CD8-positive, alpha-beta memory T cell (primary cell): ENCODE measurements at places on chromosomes 5 and 9. TPM values are rescaled to one million over a fixed set of nuclear protein-coding genes. Genes with fewer than 3 reads are reported as not detected.

GRCh38 chr5:102794677-102795331, 39.7 kb downstream of the PAM start:
- no peak for DNase-seq

Gene GZMA
- 13.3 TPM for total RNA-seq

Gene MLANA
- total RNA-seq = not detected

Gene PKN3
- 7.9 TPM for total RNA-seq

DNA sequence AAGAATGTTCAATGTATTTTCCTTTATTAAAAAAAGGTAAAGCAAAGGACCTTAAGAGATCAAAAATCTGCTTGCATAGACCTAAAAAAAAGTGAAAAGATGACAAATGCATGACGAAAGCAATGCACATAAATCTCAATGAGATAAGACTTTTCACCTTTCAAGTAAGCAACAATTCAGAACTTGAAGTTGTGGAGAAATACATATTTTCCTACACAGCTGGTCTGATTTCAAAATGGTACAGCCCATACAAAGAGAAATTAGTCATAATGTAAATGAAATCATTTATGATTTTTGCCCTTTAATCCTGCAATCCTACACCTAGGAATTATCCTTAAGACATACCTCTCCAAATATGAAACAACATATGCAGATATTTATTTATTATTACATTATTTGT, 568.0 kb downstream of the ANXA1 start:
- no peak for DNase-seq

DNA sequence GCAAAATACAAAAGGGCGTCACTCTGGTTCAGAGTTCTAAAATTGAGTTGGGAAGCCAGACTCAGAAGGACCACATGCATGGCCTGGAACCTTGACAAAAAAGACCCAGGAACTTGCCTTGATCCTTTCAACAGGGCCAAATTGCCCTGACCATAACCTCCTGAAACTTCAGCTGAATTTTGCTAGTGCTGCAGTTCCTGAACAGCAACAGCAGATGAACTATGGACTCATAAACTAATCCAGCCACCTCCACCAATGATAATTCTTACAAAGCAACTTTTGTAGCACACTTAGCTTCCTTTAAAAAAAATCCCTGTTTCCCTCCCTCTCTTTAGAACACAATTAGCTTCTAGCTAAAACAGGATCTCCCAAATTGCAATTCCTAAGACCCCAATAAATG, 155.9 kb downstream of the MAT2B start:
- no peak for DNase-seq

DNA sequence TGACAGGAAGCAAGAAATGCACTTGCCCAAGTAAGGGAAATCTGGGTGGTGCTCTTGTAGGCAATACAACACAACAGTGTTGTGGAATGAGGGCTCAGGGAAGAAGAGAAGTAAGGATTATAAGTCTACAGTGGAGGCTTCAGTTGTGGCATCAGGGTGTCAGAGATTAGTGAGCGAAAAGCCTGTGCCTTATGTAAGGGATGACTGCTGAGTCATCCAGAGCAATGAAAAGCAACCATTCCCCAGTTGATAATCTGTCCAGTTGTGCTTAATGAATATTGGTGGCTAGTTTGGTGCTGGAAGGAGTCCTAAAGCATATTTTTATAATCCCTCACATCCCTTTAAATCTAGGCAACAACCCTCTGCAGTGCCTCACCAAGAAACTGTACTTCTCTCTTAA, 42.0 kb downstream of the FBXO38 start:
- no peak for DNase-seq

Gene IL9
- total RNA-seq = 13.0 TPM

DNA sequence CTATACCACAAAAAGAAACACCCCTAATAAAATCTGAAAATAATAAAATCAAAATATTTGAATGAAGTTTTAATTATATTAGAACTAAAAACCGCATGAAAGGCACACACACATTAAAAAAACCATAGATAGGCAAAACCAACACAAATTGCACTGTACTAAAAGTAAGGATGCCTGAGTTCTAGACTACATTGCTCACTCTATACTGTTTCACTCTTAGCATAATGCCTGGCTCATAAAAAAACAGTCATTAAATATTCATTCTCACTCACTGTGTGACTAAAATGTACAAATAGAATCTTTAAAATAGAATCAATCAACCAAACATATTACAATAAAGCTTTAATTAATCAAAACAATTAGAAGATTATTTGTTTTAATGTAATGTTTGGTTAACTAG, 41.7 kb downstream of the CETN3 start:
- DNase-seq = no peak

DNA sequence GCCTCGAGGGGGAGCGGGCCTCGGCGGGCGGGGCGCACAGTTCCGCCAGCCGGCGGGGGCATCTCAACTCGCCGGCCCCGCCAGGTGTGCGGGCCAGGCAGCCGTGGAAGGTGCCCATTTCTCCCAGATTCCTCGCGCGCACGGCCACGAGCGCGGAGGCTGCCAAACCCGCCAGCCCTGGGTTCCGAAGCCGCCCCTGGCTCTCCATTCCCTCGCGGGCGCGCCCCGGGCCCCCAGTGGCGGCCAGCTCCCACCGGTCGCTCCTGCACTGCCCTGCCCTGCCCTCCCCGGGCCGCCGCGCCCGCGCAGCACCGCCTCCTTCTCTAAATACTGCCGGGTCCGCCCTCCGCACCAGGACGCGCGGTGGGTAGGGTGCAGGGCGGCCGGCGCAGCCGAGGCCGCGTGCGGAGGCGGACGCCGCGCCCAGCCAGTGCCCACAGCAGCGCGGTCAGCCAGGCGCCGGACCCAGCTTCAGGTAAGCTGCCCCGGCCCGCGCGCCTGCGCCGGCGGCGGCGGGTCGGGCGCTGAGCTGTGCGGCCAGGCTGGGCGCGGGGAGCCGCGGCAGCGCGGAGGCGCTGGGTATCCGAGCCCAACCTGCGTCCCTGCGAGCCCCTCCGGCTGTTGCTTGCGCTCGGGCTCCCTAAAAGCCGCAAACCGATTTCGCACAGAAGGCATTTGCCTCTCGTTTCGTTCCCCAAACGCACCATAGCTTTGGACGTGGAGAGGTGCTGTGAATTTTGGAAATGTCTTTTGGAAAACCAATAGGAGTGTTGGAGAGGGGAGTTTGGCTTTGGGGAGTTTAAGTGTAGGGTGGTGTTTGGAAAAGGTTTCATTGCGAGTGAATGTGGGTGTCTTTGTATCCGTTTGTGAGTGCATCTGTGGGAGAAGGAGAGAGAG, at the start of gene TMEM171:
Gene TMEM171, plus strand, starts transcription at position 354 of the 897 bp plus-strand sequence. CDS start 2,799 bp downstream, outside the sequence.
- no peak for DNase-seq

GRCh38 chr5:133639850-133640528, 27.6 kb upstream of the FSTL4 start:
- no peak for DNase-seq

- DNase-seq = no peak
Observed at GRCh38 chr5:173452119-173452905, 124.1 kb upstream of the STC2 start.

Gene GABRB2
- total RNA-seq = not detected

DNA sequence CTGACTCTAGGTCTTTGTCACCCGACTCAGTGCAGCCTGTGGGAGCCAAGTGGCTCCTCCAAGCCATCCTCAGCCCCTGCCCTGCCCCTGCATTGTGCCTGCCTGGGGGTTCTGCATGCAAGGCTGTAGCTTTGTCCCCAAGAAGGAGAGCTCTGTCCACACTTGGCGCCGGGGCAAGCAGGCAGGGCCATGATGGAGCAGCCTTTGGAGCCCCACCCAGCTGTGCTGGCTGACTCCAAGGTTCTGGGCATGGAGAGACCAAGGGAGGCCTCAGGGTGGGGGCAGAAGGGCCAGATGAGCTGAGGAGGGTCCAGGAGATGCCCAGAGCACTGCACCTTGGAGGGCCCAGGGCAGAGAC, 226.2 kb downstream of the CACNA1B start:
- DNase-seq = no peak

DNA sequence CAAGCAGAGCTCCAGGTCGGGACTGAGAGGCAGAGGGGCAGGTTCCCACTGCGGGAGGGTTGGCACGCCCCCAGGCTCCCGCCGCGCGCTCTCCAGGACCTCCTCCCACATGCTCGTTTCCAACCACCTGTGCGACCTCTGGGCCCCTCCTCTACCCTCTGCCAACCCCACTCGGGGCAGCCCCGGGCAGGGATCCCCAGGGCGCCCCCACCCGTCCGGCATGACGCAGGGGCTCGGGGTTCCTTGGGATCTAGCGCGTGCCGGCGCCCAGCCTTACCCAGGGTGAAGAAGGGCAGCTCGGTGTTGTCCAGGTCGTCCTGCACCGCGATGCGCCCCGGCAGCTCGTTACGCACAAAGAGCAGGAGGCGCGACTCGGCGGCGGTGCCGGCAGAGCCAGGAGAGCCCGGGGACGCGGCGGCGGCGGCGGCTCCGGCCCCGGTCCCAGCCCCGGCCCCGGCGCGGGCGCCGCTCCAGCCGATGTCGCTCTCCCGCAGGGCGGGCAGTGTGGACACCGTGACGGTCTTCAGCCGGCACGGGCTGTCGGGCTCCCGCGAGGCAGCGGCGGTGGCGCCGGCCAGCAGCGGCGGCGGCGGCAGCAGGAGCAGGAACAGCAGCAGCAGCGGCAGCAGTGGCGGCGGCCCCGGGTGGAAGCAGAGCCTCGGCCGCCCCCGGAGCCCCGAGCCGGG, 494 bp downstream of the ASTN2 start:
- DNase-seq = no peak

Gene FOXD4L6
- total RNA-seq = not detected

- DNase-seq = no peak
Observed at GRCh38 chr5:78589923-78590322, 58.6 kb downstream of the LHFPL2 start.

Gene ZBTB26
- 4.8 TPM for total RNA-seq

Gene ACSL6
- total RNA-seq = 22.7 TPM

Gene ALDH1A1
- total RNA-seq = 0.62 TPM

DNA sequence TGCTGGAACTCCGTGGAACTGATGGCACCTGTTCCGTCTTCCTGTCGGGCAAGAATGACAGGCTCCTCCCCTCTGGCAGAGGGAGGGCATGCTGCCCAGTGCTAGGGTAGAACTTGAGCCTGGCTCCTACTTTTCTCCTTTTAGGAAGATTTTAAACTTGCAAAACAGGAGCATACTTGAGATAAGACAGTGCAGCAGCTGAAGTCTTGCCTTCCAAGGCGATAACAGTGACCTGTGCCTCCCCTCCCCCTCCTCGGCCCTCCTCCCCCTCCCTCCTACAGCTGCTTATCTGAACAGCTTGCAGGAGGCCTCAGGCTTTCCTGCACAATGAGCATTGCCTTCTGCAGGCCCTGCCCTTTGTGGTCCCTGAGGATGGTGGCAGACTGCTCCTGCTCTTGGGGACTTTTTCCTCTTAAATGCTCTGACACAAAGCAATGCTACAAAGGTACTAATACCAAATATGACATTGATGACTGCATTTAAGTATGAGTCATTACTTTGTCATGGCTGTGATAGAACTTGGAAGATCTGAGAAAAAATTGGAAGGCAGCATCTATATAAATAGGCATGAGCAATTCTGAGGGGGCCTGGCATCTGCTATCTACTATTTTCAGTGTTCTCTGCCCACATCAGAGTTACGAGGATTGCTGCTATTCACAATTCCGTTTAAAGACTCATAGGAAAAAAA, 2.0 kb downstream of the GADD45G start:
- no peak for DNase-seq

GRCh38 chr9:22622815-22623214, 176.2 kb downstream of the DMRTA1 start:
- no peak for DNase-seq

DNA sequence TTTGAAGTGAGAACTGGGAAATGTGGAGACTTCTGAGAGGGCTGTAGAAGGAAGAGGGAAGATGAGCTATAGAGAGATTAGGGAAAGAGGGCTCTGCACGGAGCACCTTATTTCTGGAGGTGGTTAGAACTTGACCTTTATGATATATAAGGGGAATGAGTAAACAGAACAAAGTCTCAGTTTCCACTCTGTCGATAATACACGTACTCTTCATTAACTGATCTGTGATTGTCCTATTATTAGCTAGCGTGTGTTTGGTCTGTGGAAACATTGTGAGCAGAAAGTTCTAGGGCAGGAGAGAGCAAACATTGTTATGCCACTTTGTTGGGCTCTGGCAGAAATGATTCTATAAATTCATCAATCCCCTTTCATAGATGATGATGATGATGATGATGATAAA, 118.5 kb downstream of the UGCG start:
- DNase-seq = no peak

- no peak for DNase-seq
Observed at GRCh38 chr9:97571664-97572063, 61.5 kb downstream of the TSTD2 start.

Gene CXCL14
- not detected for total RNA-seq

DNA sequence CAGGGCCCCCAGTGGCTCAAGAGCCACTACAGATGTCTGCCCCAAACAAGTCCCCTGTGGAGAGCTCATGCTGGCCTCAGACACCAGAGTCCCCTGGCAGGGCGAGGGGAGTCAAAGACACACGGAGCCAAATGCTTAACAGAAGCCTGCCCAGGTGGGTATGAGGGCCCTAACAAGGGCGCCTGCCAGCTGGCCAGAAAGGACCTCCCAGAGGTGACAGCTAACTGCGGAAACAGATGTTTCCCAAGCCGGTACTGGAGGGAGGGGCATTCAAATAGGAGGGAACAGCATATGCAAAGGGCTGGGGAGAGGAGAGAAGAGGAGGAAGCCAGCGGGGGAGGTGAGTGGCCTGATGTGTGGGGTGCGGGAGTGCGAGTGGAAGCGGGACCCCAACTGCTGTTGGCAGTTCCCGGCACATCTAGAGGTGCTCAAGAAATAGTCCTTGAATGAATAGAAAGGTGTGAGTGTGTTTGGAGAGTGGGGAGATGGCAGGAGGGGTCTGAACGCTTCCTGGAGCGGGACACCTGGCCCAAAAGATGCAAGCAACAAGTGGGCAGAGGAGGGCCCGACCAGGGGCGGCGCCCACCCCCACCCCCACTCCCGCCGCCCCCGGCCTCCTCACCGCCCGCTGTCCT, 824 bp downstream of the MXD3 start:
- no peak for DNase-seq

DNA sequence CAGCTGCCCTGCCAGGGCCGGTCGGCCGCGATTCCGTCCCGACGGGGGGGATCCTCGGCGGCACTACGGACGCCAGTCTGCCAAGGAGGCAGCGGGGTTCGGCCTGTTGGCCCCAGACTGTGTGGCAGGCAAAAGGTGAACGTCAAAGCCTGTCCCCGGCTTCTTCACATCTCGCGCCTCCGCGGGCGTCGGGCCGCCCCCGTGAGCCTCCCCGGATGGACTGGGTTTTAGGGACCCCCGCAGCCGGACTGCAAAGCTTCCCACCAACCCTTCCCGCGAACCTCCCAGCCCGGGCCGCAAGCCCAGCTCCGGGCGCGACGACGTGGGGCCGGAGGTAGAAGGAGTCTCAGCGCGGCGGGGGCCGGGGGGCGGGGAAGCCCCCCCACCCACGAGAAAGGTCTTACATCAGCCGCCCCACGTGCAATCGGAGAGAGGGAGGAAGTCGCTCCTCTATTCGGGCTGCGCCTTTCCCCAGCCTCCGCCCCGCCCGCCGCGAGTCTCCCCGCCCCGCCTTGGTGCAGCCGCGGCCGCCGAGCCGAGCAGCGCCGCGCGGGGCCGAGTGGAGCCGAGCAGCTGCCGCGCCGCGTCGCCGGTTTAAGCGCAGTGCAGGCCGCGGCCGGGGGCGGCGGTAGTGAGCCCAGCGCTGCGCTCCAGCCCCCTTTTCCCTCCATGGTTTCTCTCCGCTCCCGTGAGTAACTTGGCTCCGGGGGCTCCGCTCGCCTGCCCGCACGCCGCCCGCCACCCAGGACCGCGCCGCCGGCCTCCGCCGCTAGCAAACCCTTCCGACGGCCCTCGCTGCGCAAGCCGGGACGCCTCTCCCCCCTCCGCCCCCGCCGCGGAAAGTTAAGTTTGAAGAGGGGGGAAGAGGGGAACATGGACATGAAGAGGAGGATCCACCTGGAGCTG, at the start of gene ANP32B:
Gene ANP32B, plus strand, starts transcription at position 659 of the 906 bp plus-strand sequence. Its CDS starts 215 bp downstream, at position 874.
- DNase-seq = peak; percentile 88
